ENCODE measurements at places on chromosomes 1 and 21.

- DNase-seq: no peak
Observed at GRCh38 chr1:239879321-239880170, 212.1 kb upstream of the FMN2 start.

DNA sequence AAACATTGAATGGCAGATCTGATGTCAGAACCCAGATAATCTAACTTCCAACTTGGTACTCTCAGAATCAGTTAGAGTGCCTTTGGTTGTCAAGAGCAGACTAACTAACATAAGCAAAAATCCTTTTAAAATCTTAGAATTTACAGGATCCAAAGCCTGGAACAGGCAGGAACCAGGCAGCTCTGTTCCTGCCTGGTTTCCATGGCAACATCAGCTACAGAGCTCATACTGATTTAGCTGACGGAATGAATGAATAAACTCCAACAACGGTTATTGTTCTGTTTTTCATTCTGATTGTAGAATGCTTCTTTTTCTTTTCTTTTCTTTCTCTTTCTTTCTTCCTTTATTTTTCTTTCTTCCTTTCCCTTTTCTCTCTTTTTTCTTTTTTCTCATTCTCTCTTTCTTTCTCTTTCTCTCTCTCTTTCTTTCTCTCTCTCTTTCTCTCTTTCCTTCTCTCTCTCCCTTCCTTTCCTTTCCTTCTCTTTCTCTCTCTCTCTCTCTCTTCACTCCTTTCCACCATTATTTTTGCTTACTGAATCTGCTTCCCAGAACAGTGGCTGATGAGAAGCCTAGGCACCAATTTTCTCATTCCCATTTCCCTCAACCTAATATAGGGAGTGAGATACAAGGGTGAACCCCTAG, 121.6 kb downstream of the RGS7 start:
- no peak for DNase-seq

GRCh38 chr1:50139339-50140181, 30.8 kb downstream of the ELAVL4 start:
- no peak for DNase-seq

- DNase-seq: no peak
Observed at GRCh38 chr1:115839029-115839678, 1.8 kb downstream of the NHLH2 start.

- no peak for DNase-seq
Observed at GRCh38 chr1:5365751-5366150, 626.5 kb downstream of the NPHP4 start.

DNA sequence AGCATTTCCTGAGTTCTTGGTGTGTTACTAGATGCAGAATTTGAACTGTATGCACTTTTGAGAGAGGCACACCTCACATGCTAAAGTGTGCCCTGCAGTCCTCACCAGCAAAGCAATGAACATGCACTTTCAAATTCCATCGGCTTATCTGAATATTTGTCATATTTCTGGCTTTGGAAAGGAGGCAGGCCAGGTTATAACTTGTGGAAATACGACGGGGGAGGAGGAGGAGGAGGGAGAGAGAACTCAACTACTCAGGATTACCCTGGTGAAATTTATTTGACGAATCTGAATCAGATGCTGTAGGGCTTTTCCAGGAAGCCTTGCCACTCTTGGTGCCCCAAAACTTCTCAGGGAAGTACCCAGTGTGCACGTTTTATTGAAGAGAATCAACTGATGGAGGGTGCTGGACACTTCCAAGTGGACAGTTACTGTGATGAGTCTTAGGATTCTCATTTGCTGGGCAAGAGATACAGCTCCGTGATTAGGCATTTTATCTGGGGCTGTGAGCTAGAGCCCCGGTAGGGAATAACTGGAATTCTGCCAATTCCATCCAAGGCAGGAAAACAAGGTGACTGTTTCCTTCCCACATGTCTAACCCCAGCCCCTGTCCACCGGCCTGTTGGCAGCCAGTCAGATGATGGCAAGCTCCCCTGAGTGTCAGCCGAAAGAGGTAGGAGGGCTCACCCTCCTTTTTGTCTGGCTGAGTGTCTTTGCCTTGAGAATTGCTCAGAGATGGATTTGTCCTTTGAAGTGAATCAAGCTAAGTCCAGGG, 3.8 kb downstream of the PDPN start:
- no peak for DNase-seq

- DNase-seq: no peak
Observed at GRCh38 chr1:240004086-240004749, 87.5 kb upstream of the FMN2 start.

DNA sequence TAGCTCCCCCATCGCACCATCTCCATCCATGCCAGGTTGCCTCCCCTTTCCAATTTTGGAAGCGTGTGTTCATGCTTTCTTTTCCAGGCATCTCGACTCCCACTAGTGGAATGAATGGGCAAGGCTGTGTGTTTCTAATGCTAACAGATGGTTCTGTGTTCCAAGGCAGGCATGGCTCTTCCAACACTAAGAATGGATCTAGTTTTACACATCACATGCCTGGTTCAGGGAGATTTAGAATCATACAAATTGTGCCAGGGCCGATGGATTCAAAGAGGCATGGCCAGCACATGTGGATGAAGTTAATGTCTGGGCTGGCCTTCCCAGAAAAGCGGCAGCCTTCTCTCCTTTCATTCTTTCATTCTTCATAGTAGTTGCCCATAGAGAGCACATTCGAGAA, 438.7 kb downstream of the PRDM2 start:
- DNase-seq: no peak

DNA sequence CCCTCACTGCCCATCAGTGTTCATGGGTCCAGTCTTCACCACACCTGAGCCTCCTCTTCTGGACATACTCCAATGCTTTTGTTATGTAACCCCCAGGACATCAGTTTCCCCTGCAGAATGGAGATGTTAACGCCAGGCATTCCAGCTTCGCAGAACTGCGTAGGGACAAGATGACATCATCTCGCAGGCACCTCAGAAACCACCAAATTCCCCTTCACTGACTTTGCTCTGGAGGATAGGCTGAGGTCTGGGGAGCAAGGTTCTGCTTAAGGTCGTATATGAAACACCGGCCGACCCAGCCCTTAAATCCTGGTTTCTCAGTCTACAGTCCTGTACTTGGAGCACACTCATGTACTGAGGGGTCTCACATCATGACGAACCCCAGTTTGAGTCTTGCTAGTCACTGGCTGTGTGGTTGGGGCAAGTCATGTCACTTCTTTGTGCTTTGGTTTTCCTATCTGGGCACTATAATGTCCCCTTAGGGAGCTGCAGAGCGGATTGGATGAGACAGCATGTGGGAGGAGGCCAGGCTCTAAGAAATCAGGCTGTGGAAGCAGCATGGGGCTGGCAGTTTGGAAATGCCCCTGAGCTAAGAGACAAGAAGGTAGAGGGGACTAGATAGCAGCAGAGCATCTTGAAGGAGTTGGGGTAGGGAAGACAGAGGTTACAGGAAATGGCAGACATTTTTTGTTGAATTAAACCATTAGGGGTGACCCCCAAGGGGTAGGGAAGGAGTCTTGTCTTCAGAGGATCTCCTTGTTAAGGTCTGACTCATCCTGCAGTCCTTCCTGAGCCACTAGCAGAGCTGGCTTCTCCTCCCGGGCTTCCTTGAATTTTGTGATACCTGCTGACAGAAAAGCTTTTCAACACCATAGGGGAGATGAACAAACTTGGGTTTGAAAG, 138.3 kb downstream of the FOXD2 start:
- DNase-seq: no peak

GRCh38 chr21:31448496-31448895, 104.4 kb upstream of the TIAM1 start:
- DNase-seq: no peak

GRCh38 chr1:236507022-236507700, 16.6 kb upstream of the LGALS8 start:
- DNase-seq: no peak

- DNase-seq: no peak
Observed at GRCh38 chr1:54551891-54552290, 3.9 kb downstream of the ACOT11 start.

- no peak for DNase-seq
Observed at GRCh38 chr1:6084781-6085495, 39.2 kb downstream of the KCNAB2 start.

DNA sequence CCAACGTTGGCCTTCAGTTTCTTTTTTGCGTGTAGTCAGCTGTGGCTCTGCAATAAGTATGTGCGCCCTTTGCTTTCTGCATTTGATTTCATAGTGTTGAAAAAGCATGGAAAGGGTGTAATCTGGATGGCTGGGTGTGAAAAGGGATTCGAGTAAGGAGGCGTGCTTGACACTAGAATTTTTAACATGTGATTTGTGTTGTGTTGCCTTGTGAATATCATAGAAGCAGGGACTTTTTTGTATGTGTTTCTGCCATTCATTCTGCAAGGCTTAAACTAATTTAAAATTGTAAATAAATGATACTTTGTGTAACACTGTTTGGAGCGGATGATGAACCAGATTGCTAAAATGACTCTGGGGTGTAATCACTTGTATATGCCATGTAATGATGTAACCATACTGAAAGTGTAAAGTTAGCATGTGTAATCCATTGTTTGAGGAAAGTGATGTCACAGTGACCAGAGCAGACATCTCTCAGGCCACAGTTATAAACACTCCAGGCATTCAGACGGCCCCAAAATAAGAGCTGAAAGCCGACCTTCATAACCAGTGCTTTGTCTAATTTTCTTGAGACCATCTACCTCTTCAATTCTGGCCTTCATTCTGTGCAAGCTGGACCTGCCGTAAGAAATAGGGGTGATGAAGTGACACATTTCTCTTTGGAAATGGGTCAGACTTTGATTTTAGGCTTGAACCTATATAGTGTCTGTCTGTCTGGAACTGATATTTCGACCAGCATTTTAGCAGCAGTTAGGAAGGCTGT, 618 bp downstream of the SH3BGR start:
- DNase-seq: no peak

- DNase-seq: peak; percentile 6
Observed at GRCh38 chr1:183226963-183227362, 40.9 kb downstream of the LAMC2 start.

DNA sequence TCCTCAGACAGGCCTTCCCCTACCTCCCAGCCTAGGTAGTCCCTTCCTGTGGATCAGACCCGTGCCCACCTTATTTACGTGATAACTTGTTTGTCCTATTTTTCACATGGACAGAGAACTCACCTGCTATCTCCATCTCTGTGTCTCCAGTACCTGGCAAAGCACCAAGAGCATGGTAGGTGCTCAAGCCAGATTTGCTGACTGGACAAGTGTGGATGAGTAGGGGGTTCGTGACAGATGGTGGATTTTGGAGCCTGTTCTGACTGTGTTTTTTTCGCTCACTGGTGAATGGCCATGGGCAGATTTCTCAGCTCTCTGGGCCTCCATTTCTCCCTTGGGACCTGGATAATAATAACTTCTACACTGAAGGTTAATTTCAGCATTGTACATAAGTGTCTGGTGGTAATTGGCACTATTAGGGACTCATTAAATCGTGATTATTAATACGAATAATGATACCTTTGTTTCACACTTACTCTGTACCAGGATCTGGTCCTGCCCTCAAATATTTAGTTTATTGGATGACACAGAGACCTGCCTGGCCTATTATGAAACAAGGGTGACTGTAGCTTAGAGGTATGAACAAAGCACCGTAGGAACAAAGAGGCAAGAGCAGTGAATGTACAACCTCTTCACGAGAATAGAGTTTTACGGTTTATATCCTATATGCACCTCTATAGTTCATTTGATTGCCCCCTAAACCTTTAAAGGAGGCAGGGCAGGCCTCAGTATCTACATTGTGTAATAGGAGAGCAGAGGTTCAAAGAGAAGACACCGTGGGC, 24.5 kb upstream of the SLC26A9 start:
- DNase-seq: no peak

DNA sequence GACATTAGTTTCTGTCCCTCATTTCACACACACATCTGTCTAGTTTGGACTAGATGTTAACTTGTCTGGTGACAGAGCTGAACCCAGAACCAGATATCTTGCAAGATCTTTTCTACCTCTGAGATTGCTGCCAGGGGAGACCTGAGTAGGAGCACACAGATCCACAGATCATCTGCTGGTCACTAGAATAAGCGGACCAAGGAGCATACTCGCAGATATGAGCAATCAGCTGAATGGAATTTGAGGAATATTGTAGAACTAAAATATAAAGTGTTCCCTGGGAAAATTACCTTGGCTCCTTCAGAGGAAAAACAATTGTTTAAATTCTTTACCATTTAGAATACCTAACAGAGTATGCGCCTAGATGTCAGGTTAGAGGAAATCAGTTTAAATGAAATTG, 90.7 kb downstream of the TNFSF18 start:
- DNase-seq: no peak

GRCh38 chr1:150397392-150398032, 33.6 kb downstream of the RPRD2 start:
- DNase-seq: no peak

DNA sequence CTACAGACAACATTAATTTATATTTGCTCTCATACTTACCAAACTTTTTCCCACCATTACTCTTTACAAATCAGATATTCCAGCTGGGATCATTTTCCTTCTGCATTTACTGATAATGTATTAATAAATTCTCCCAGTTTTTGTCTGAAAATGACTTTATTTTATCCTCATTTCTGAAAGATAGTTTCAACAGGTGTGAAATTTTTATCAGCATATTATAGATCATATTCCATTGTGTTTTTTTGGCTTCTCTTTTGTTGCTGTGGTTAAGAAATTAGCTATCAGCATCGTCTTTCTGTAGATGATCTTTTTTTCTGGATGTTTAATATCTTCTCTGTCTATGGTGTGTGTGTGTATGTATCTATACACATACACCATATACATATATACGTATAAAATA, 2.7 kb downstream of the CFAP57 start:
- no peak for DNase-seq

- peak; percentile 92 for DNase-seq
Observed at GRCh38 chr1:155324037-155324716, 3.5 kb downstream of the RUSC1 start.

- no peak for DNase-seq
Observed at GRCh38 chr1:3067671-3068563, 1.1 kb upstream of the PRDM16 start.

- no peak for DNase-seq
Observed at GRCh38 chr1:62744611-62745577, 39.0 kb upstream of the ATG4C start.

- DNase-seq: no peak
Observed at GRCh38 chr1:10727751-10728232, 68.7 kb downstream of the CASZ1 start.

DNA sequence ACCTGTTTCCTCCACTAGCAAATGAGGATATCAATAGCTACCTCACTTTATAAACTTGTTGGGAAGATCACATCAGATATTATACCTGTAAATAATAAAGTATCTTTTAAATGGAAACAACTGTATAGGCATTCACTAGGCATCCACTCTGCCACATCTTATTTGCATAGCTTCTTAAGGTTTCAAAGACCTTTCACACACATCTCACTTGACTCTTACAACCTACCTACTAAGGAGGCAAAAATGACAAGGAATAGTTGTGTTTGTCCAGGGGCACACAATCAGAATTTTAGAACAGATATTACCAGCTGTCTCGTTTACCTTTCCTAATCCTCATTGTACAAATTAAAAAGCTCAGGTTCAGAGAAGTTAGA, 51.5 kb downstream of the VANGL2 start:
- DNase-seq: no peak

GRCh38 chr1:242318140-242318539, 206.4 kb downstream of the PLD5 start:
- DNase-seq: no peak

GRCh38 chr1:89276690-89277089, 4.0 kb upstream of the GBP5 start:
- DNase-seq: no peak

Data from stimulated activated naive CD8-positive, alpha-beta T cell treated with anti-CD3 and anti-CD28 coated beads, Interleukin-15, amount 100 ng/mL, for 72 hours (primary cell).